ENCODE measurements at places on chromosomes 2 and 18.

DNA sequence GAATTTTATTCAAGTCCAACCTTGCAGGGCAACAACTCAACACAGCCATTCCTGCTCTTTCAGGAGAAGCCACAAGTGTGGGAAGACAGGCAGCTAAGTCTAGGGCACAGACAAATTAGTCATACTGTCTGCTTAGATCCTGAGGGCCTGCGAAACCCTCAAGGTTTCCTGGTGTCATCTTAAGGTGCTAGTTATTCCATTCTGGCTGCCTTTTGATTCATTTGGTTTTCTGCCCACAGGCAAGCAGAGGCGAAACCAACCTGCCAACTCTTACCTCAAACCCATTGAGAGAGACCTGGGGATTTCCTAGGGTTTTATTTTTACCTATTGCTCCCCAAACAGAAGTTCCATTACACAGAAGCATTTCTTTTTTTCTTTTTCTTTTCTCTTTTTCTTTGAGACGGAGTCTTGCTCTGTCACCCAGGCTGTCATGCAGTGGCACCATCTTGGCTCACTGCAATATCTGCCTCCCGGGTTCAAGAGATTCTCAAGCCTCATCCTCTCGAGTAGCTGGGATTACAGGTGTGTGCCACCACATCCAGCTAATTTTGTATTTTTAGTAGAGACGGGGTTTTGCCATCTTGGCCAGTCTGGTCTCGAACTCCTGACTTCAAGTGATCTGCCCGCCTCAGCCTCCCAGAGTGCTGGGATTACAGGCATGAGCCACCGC is 23.7 kb upstream of the SCYGR1 start:
- DNase-seq, result no peak

GRCh38 chr18:77084688-77085035 is 47.9 kb downstream of the MBP start:
- no peak for DNase-seq

DNA sequence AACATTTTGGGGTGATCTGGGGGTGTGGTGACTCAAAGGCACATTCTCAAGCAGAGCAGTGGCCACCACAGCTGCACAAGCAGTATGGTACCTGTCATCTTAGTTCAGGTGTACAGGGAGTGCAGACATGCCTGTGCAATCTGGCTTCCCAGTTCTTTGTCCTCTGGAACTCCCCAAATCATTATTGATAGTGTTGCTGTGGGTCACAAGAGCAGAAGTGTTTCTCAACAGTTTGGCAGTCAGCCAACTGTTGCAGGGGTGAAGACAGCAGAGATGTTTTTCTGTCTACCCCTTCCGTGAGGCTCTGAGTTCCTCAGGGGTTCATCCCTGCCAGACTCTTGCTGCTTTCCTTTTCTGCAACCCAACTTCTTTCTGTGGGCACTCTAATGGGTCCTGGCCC is 206.5 kb upstream of the ZSWIM2 start:
- no peak for DNase-seq

DNA sequence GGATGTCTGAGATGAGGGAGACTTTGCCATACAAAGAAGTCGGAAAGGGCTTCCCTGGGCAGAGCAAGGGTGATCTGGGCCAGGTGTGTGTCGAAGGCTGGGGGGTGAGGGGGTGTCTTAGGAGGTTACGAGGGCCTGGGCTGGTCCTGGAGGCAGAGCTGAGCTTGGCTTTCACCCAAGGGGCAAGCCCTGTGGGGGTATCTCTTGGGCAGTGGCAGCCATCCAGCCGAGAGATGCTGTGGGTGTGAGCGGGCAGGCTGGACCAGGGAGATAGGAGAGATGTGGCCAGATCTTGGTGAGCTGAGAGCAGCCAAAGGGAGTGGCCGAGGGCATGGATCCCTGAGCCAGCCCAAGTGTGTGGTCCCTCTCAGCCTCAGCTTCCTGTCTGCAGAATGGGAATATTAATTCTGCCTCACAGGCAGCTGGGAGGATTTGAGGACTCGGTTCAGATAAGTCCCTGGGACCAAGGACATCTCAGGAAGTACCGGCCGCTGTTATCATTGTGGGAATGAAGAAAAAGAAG is 33.0 kb downstream of the MAL start:
- no peak for DNase-seq

GRCh38 chr2:58923869-58924268 is 682.7 kb upstream of the FANCL start:
- no peak for DNase-seq

- DNase-seq, result no peak
These were observed 2.4 kb downstream of the SPRED2 start for GRCh38 chr2:65429786-65430602.

DNA sequence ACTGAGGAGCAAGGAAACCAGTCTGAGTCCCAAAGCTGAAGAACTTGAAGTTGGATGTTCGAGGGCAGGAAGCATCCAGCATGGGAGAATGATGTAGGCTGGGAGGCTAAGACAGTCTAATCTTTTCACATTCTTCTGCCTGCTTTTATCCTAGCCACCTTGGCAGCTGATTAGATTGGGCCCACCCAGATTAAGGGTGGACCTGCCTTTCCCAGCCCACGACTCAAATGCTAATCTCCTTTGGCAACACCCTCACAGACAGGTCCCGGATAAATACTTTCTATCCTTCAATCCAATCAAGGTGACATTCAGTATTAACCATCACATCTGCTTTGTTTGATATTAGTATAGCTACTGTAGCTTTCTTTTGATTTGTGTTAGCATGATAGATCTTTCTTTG is 27.1 kb downstream of the VRK2 start:
- DNase-seq, result no peak

GRCh38 chr2:44392338-44392943 is 30.7 kb downstream of the CAMKMT start:
- peak; percentile 8 for DNase-seq

DNA sequence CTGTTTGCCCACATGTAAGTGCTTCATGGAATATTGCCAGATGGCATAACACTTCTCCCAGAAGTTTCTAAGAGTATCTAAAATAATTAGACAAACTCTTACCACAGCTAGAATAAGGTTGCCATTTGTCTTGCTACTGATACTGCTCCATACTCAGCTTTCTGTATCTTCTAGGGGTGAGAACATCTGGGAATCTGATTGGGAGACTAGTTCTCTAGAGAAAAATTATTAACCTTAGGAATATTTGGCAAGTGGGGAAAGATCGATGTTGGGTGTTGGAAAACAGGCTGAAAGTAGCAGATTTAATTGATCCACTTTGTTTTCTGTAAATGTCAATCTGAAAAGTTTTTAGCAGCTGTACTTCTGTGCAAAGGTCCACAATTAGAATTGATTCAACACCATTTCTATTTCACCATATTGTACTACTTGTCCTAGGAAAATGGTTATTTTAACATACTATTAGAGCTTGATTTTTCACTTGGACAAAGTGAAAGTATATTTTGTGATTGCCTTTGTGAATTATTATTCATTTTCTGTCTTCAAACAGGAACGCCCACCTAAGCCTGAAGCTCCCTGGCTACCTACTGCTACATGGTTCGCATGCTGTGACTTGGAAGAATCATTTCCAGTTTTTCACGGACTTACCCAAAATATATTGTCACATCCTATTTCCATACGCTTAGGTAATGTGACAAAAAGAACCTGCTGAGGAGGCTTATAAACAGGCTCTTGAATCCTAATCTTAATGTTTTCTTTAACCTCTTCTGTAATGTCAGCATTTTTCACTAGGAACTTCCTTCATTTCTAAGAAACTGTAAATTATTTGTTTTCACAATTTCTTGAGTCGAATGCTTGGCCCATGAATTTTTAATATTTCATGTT is 147.7 kb downstream of the TRABD2A start:
- DNase-seq, result no peak

DNA sequence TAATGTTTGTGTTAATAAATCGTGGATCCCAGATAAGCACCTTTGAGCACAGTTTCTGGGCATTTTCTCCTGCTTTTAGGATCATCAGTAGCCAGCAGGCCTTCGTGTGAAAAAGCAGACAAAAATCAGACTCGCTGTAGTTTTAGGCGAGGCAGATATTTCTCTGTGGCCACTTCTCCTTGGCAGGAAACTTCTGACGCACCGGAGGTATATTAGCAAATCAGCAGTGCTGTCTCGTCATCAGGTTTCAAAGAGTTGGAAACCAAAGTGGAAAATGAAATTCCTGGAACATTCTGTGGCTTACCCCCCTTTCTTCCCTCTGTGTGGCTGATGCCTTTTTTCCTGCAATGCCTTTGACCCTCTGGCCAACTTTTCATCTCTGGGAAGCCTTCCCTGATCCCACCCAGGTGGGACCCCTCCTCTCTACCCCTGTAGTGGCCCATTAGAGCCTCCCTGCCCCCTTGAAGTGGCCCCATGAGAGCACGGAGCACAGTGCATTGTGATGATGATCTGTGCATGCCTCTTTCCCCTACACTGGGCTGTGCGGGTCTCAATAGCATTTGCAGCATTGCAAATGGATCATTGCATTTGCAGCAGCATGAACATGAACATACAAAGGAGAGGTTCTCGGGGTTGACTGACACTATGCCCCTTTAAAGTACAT is 93.3 kb downstream of the RNF144A start:
- DNase-seq, result no peak

DNA sequence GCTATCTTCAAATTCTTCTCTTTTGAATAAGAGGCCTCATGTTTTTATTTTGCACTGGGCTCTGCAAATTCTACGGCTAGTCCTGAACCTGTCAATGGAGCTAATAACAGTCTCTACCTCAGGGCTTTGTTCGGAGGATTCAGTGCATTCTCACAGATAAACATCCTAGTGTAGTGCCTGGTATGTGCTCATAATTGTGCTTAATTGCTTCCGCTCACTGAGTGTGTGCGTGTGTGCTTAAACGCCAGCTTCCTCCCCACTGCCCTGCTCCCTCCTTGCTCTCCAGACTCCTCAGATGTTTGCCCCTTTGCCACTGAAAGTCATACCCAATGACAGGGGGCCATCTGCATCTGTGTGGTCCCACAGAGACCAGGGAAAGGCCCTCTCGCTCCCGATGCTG is 6.7 kb downstream of the GYPC start:
- DNase-seq, result no peak

DNA sequence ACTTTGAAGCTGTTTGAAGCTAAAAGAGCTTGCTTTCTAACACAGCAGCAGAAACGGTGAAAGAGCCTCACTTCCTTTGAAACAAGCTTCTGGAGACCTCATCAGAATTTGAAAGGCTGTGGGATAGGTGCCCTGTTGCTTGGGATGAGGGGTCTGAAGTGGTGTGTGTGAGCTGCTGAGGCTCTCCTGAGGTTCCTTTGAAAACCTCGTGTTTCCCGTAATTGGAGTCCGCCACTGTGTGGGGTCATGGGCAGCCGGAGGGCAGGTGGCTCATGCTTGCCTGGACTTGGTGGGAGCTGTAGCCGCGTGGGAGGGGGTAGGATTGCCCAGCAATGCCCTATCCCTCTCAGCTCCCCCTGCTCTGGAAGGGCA is 34.4 kb downstream of the CABLES1 start:
- DNase-seq, result no peak

- DNase-seq, result no peak
These were observed 18.4 kb downstream of the CTDP1 start for GRCh38 chr18:79697976-79698375.

- DNase-seq, result no peak
These were observed 138.6 kb upstream of the GLI2 start for GRCh38 chr2:120596990-120597594.

- no peak for DNase-seq
These were observed 67.6 kb upstream of the ERBB4 start for GRCh38 chr2:212606232-212606631.

- no peak for DNase-seq
These were observed 368.1 kb upstream of the CDH19 start for GRCh38 chr18:66971960-66972359.

- DNase-seq, result no peak
These were observed 391.6 kb downstream of the ADCYAP1 start for GRCh38 chr18:1296237-1296636.

DNA sequence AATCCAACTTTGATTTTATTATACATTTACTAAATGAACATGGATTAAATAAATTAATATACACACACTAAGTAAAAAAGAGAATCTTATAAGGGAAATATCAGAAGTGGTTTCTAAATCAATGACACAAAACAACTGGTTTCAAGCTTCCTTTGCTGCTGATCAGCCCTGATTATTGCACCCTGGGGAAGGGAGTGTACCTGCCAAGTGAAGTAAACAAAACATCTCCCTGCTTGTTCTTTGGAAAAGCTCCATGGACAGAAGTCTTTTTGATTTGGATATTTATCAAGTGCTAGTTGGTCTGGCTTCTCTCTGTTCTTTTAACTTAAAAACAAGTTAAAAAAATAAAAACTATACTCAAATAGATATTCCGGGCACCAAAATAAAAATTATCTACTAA is 190.1 kb downstream of the PDE11A start:
- no peak for DNase-seq

DNA sequence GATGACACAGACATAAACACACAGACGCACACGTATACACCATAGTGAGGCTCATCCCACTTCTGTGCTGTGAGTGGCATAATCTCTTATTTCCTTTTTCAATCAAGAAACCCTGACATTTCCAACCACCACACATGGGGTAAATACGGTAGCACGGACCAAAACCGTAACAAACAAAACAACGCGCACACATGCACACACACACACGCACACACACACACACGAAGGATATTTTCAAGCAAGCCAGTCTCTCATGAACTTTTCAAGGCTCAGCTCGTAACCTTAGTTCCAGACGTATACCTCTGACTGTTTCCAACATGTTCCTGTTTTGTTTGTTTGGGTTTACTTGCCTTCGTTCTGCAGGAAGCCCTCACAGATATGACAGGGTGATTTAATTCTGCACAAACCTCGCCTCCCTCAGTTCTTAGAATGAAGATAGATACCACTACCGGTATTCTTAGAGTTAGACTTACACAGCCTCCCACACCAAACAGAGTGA is 119.8 kb downstream of the BCL2 start:
- no peak for DNase-seq

GRCh38 chr18:70446063-70446462 is 157.2 kb downstream of the SOCS6 start:
- no peak for DNase-seq

DNA sequence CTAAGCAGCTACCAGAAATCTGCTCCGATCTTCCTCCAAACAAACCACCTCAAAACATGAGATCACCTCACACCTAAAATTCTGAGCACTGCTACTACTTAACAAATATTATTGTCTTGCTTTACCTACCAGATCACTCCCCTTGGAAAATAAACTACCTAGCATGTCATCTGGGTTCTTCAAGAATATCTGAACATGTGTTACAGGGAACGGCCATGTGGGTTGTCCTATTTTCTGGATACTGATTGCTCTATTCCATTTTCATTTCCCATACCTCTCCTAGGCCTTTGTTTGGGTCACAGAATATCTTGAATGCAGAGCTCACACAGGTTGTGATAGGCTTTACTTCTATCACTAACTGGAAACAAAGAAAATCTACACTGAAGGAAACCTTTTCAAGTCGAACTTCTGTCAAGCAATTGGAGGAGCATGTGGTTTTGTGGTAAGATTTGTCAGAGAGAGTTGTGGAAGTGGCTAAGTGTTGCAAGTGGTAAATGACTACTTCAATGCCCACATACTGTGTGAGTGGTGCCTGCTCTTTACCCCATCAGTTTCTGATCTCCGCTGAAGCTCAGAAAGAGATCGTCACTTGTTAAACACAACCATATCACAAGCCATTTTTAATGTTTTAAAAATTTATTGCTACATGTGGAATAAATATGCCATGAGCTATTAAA is 739.1 kb upstream of the ZEB2 start:
- no peak for DNase-seq

- DNase-seq, result no peak
These were observed 62.3 kb upstream of the TMEM178A start for GRCh38 chr2:39603436-39603835.

All from HEK293T (cell line).